Smooth muscle cell of the pulmonary artery (primary cell): ENCODE measurements at places on chromosomes 5 and 9. TPM values are rescaled to one million over a fixed set of nuclear protein-coding genes. Genes with fewer than 3 reads are reported as not detected.

ANKRD31 gene
- total RNA-seq: under 0.01 and 0.03 TPM in 2 replicates

PCDHB8 gene
- total RNA-seq: 0.26 and 1.3 TPM in 2 replicates

MYOT gene
- not detected in 2 replicates for total RNA-seq

COL5A1 gene
- total RNA-seq: 659 and 898 TPM in 2 replicates

GPX3 gene
- total RNA-seq: 29.7 and 56.0 TPM in 2 replicates

ZFAND5 gene
- total RNA-seq: 157 and 163 TPM in 2 replicates

PHYHD1 gene
- 4.9 and 9.3 TPM in 2 replicates for total RNA-seq

LRRC19 gene
- total RNA-seq: not detected in 2 replicates

CKS2 gene
- total RNA-seq: 23.7 and 41.8 TPM in 2 replicates

RNF183 gene
- total RNA-seq: not detected in 2 replicates

CDKN2B gene
- 6.0 and 52.4 TPM in 2 replicates for total RNA-seq

PRSS3 gene
- total RNA-seq: 12.1 and 14.8 TPM in 2 replicates

CNTFR gene
- 0.07 TPM in 1 of 2 replicates, not detected in the other for total RNA-seq

LHX3 gene
- total RNA-seq: not detected in 2 replicates

RNF20 gene
- total RNA-seq: 26.3 and 36.2 TPM in 2 replicates

ARHGEF39 gene
- 0.26 and 0.83 TPM in 2 replicates for total RNA-seq

CORO2A gene
- 0.26 and 0.73 TPM in 2 replicates for total RNA-seq

PCDHGB6 gene
- total RNA-seq: 3.9 and 4.8 TPM in 2 replicates

LTC4S gene
- 2.3 and 5.2 TPM in 2 replicates for total RNA-seq

FSTL4 gene
- total RNA-seq: 0.07 TPM in 1 of 2 replicates, not detected in the other

EQTN gene
- not detected in 2 replicates for total RNA-seq

SLC1A3 gene
- total RNA-seq: 0.46 and 20.0 TPM in 2 replicates

CKMT2 gene
- total RNA-seq: 15.1 and 18.6 TPM in 2 replicates

SLC2A6 gene
- 12.5 and 19.7 TPM in 2 replicates for total RNA-seq

IFNA6 gene
- total RNA-seq: not detected in 2 replicates

PRDM9 gene
- not detected in 2 replicates for total RNA-seq

PIP5K1B gene
- total RNA-seq: 0.03 and 0.13 TPM in 2 replicates

OR1Q1 gene
- 0.59 TPM in 1 of 2 replicates, not detected in the other for total RNA-seq

CD72 gene
- 0.46 and 0.78 TPM in 2 replicates for total RNA-seq

LCN9 gene
- not detected in 2 replicates for total RNA-seq

ZFP37 gene
- 2.3 and 3.0 TPM in 2 replicates for total RNA-seq

GHR gene
- total RNA-seq: 2.4 and 6.2 TPM in 2 replicates

FBP1 gene
- not detected in 2 replicates for total RNA-seq

TNC gene
- 364 and 368 TPM in 2 replicates for total RNA-seq

OBP2B gene
- not detected in 2 replicates for total RNA-seq

LCP2 gene
- not detected in 2 replicates for total RNA-seq

PAEP gene
- not detected in 2 replicates for total RNA-seq

EIF4E1B gene
- total RNA-seq: not detected in 2 replicates

DMRT1 gene
- not detected in 2 replicates for total RNA-seq

FOXD4L4 gene
- total RNA-seq: 0.17 and 0.20 TPM in 2 replicates

PCDHGB1 gene
- total RNA-seq: 2.2 and 3.8 TPM in 2 replicates

ADRA1B gene
- 0.26 and 0.43 TPM in 2 replicates for total RNA-seq

MTAP gene
- 28.9 and 42.2 TPM in 2 replicates for total RNA-seq

C7 gene
- total RNA-seq: 1.5 and 36.9 TPM in 2 replicates

ZFP62 gene
- total RNA-seq: 17.4 and 17.5 TPM in 2 replicates

FOXD4L6 gene
- total RNA-seq: 0.13 and 0.17 TPM in 2 replicates

FCN2 gene
- not detected in 2 replicates for total RNA-seq

CDC42SE2 gene
- 19.7 and 20.1 TPM in 2 replicates for total RNA-seq

BTNL8 gene
- not detected in 2 replicates for total RNA-seq

DCAF12 gene
- total RNA-seq: 14.0 and 15.8 TPM in 2 replicates

FAM153A gene
- total RNA-seq: 0.10 and 0.20 TPM in 2 replicates

LAMC3 gene
- total RNA-seq: 0.30 and 0.33 TPM in 2 replicates
